NCI-H1048 (cell line): ENCODE measurements at places on chromosomes 1 and 21.

DNA sequence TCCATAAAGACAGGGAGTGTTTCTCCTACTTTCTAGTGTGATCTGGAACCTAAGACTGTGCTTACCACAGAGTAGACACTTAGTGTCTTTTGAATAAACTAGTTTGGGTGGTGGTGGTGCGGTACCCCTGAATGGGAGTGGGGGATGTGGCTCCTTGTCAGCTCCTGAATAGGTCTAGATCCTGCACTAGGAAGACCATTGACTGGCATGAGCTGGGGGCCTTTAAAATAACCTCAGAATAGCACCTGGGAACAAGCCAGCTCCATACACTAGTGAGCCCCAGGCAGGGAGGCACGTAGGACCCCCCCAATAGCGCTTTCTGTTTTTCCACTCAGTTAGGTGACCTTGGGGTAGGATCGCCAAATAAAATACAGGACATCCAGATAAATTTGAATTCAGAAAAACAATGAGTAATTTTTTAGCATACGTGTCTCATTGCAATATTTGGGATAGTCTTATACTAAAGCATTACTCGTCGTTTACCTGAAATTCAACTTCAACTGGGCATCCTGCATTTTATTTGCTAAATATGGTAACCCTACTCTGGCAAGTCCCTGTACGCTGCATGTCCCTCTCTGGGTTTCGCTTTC is 45.6 kb downstream of the AZIN2 start:
- DNase-seq: no peak

GRCh38 chr1:88399690-88400089 is 284.4 kb upstream of the PKN2 start:
- DNase-seq: no peak

GRCh38 chr1:2255420-2256369 is 27.6 kb downstream of the SKI start:
- no peak for DNase-seq

DNA sequence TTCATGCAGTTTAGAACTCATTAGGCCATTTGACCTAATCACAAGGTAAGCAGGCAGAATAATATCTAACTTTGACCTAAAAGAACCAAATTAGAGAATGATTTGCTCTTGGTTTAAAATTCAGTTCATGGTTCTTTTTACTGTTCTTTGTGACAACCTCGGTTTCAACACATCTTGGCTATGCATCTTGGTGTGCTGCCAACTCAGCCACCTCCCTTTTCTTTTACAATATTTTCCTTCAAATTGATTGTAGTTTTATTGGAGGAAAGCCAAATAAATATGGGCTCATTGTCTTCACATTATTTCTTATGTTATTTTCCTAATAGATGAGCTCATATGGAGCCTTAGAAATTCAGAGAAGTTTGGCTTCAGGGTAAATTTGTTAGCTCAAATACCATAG is 338.3 kb downstream of the SIPA1L2 start:
- no peak for DNase-seq

GRCh38 chr1:43796111-43796581 is 88.8 kb downstream of the ST3GAL3 start:
- no peak for DNase-seq

- no peak for DNase-seq
Measured at GRCh38 chr1:101188331-101188730, 48.5 kb upstream of the S1PR1 start.

DNA sequence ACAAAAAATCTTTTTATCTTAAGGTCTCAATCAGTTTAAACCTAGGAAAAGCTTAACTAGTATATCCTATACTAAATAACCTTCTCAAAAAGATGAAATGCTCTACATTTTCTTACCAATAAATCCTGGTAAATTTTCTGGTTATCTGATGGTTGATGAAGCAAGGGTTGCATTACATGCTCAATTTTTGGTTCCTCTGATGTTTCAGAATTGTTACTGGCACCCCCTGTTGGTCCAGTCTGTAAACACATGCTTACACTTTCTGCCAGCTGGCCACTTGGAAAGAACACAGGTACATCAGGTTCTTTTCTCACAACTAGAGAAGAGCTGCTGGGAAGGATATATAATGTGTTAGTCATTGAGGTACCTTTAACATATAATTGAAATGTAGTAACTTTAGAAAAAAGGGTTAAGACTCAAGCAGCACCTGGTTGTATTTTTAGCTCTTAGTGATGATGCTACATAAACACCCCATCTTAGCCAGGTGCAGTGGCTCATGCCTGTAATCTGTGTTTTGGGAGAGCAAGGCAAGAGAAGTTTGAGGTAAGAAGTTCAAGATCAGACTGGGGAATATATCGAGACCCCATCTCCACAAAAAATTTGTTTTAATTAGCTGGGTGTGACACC is 30.9 kb upstream of the TAL1 start:
- DNase-seq: no peak

GRCh38 chr1:227885648-227886502 is 61.9 kb downstream of the WNT9A start:
- DNase-seq: no peak

DNA sequence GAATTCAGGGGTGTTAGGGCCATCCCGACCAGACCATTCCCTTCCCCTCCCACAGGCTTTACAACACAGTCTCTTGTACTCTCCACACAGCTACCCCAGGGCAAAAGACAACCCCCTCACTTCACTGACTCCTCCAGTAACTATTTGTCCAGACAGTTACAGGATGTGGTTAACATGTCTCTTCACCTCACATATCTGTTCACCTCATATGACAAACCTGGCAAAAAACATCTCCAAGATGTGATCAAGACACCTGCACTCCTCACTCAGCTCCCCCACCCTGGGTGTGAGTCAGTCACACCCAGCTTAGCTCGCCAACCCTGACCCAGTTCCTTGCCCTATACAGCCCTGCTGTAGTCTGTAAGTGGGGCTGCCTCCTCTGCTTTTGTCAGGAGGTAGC is 490.5 kb upstream of the CHRM3 start:
- no peak for DNase-seq

DNA sequence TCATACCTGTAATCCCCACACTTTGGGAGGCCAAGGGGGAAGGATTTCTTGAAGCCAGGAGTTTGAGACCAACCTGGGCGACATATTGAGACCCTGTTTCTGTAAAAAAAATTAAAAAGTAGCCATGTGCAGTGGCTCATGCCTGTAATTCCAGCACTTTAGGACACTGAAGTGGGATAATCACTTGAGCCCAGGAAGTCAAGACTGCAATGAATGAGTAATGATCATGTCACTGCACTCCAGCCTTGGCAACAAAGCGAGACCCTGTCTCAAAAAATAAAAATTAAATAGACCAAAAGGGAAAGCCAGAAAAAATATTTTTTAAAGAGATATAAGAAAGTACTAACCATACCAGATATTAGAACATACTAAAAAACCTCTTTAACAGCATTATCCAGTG is 44.7 kb upstream of the LYPLAL1 start:
- no peak for DNase-seq

DNA sequence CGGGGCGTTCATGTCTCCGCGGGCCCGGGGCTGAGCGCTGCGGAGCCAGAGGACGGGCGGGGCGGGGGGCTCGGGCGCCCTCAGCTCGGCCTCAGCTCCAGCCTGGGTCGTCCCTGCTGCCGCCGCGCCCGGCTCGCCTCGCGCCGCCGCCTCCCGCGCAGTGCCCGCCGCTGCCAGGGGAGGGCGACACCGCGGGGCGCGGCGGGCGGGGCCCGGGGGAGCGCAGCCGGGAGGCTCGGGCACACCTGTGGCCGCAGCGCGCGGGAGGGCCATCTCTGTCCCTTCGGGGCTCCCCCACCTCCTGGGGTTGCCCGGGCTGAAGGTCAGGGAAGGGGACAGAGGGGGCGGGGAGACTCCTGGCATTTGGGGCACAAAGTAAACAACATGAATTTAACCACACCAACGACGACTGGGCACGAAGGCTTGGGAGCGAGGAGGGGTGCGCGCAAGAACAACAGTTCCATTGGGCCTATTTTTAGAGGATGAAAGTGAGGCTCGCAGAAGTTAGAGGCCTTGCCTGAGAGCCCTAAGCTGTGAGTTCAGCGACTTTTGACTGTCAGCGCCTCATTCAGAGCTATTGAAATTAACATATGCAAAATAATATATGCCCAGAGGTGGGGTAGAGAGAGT is at the start of gene FAM131C:
Gene FAM131C, minus strand, starts transcription at position 162 of the 630 bp plus-strand sequence. CDS start 209 bp downstream, outside the sequence.
- DNase-seq: no peak

GRCh38 chr21:29656504-29657239 is 283.1 kb downstream of the GRIK1 start:
- DNase-seq: no peak

DNA sequence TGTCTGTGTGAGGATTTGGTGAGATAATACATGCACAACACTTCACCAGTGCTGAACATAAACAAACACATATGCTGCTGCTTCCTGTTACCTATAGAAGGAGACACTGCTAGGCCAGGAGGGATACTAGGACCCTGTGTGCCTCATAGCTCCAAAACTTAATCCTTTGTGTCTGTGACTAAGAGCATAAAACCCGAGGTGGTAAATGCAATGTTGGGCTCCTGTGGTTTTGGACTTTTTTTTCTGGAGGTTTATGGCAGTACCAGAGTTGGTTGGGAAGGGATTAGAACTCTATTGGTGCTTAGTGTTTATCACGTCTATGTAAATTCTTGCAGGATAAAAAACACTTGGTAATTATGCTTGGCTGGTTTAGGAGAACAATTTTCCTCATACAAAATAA is 122.9 kb downstream of the NUF2 start:
- no peak for DNase-seq

- DNase-seq: no peak
Measured at GRCh38 chr1:204325944-204326343, 33.8 kb downstream of the PLEKHA6 start.

DNA sequence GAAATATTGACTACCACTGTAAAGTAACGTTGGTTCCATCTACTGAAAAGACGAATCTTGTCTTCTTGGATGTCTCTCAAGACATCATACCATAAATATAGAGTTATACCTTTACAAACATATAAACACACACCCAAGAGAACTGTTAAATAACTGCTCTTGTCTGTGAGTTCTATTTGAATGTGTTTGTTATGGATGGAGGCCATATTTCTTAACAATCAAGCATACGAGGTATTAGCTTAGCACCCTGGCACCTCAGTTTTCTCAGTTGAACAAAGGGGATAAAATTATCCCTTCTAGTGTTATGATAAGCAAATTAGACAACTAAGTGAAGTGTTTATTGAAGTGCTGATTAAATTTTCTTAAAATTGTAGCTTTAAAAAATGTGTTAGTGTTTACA is 336.6 kb upstream of the ZRANB2 start:
- DNase-seq: no peak

GRCh38 chr1:110067893-110068645 is 2.4 kb downstream of the ALX3 start:
- DNase-seq: no peak

DNA sequence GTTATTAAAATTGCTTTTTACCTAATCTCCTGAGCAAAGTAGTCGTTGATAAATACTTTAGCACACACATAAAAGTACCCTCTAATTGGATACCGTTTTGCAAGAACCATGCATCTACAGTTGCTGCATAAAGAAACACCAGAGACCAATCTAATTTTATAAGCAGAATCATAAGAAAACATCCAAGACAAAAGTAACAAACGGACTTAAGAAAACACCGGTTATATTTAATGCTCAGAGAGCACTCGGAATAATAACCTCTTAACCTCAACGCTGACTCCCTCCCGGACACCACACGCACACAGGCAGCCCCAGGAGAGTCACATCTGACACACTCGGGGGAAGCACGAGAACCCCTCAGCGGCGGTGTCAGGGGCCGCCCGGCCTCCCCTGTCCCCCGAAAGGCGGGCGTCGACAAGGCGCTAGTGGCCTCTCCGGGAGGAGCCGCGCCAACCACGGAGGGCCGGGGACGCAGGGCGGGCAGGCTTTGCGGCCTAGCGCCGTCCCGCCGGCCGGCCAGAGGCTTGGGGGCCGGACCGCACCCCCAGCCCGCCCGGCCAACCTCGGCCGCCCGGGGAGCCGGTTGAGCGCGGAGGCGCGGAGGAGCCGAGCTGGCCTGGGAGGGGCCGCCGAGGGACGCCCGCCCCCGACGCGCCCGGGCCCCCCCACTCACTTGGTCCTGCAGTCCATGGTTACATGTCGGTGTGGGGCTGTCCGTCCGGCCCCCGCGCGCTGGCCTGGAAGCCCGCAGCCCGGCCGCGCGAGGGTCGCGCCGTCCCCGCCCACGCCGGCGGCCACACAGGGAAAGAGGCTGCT is 606 bp downstream of the DENND1B start:
- DNase-seq: no peak

GRCh38 chr1:213180833-213181232 is 129.8 kb downstream of the RPS6KC1 start:
- no peak for DNase-seq

- no peak for DNase-seq
Measured at GRCh38 chr21:21246007-21246406, 247.8 kb downstream of the NCAM2 start.

GRCh38 chr1:21337928-21338572 is 47.8 kb upstream of the ECE1 start:
- DNase-seq: no peak

DNA sequence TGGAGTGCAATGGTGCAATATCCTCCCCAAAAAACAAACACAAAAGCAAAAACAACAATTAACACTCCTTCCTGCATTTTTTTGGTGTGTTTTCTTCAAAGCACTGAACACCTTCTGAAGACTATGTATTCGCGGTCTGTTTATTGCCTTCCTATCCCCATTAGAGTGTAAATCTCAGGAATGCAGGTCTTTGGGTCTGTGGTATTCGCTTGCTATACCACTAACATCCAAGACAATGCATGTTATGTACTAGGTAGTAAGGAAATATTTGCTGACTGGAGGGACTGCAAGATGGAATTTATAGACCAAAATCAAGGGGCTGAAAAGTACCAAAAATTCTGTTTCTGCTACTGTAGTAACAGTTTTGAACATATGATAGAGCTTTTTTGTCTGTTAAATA is 299.4 kb downstream of the RYR2 start:
- DNase-seq: no peak

- no peak for DNase-seq
Measured at GRCh38 chr1:189658381-189658780, 819.3 kb downstream of the BRINP3 start.

DNA sequence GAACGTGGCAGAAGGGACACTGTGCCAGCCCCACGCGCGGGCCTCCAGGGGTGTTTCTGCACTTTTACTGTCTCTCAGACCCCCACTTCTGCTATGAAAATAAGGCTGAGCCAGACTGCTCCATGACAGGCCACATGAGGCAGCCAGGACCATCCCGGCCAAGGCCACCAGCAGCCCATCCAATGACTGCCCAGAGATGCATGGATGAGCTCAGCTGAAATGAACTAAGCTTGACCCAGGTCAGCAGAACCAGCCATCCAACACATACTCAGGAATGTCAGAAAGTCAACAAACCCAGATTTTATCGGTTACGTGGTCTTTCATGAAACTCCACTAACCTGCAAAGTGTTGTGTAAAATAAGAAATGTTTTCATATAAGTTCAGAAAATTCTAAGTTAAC is 51.2 kb downstream of the CCDC185 start:
- DNase-seq: no peak

DNA sequence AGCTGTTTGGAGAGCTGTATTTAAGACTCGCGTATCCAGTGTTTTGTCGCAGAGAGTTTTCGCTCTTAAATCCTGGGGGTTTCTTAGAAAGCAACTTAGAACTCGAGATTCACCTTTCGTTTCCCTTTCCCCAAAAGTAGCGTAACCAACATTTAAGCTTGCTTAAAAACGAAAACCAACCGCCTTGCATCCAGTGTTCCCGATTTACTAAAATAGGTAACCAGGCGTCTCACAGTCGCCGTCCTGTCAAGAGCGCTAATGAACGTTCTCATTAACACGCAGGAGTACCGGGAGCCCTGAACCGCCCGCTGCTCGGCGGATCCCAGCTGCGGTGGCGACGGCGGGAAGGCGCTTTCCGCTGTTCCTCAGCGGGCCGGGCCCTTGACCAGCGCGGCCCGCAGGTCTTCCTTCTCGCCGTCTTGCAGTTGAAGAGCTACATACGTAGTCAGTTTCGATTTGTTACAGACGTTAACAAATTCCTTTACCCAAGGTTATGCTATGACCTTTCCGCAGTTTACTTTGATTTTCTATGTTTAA is 1.9 kb downstream of the OLIG1 start:
- DNase-seq: no peak
